ENCODE measurements at places on chromosomes 4 and X. TPM values are rescaled to one million over a fixed set of nuclear protein-coding genes. Genes with fewer than 3 reads are reported as not detected.

KLKB1 gene
- 1.6 TPM for total RNA-seq

PNMA5 gene
- total RNA-seq, result not detected

TMSB15A gene
- not detected for total RNA-seq

DNA sequence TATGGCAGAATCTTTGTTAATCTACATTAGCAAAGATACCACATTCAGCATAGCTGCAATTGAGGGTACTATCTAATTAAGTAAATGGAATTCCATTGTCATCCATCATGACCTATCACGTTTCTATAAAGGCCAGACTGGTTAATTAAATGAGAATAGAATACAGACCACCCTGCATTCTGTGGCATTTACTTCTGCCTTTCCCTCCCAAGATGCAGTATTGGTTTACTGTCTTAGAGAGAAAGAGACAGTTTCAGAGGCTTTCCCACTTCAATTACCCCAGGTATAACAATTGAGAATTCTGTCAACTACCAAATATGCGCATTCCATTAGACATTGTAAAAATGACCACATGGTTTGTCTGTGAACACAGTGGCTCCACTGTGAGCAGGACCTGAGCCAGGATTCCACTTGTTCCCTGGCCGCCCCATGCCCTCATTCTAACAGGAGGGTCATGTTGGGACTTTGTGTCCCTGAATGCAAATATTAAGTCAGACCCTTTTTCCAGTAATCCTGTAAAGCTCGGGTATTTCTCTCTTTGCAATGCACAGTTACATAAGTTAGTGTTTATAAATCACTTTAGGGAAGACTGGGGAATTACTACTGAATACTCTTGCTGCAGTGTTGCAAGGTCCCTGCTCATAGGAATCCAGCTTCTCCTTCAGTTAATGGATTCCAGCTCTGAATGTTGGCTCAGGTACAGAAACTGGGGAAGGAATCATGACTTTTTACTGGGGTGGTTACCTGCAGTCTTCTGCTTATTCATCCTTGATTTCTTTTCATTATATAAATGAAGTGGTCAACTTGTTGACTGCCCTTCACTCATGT lies 261.0 kb downstream of the PDGFC start:
- DNase-seq, result no peak

DNA sequence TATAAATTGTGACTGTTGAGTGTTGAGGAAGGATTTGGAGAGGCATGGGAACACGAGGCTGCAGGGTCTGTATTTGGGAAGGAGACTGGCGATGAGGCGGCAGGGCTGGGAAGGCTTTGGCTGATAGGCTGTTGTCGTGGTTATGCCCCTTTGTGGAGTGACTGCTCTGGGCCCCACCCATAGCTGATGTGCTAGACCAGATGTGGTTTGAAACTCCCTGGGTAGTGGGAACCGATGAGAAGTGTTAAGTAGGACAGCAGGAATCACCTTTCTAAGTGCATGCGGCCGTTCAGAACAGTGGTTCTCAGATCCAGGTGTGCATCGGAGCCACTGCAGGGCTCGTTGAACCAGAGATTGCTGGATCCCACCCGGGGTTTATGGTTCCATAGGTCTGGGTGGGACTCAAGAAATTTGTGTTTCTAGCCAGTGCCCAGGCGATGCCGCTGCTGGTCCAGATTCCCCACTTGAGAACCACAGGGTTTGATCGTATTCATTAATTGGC lies 42.3 kb downstream of the TBC1D14 start:
- no peak for DNase-seq

DNA sequence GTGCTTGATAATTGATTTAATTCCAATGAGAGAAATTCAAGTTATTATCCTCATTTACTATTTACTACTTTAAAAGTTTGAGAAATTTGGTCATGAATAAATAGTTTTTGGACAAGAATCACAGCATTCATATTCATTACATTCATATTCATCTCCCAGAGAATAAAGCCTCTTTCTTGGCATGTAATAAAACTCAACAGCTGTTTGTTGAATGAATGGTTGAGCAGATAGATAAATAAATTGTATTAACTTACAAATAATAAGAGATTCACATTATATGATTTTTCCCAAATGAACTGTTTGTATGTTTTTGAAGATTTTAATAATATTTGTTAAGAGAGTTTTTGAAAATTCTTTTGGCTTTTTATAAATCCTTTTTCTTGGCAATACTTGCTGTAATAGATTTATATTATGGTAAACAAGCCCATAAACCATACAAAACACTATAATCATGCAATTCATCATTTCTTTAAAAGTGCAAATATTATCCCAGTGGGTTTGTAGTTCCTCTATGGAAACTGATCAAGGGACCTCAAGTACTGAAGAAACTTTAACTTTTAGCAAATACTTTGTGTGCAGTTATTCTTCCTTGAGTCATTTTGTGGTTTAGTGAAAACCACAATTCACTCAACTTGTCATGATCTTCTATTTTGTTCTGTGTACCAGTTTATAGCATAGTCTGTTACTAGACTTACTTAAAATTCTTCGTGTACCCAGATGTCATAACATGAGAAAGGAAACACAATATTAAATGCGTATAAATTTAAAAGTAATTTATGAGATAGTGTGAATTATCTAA lies 371.8 kb downstream of the ADGRL3 start:
- DNase-seq, result no peak

DNA sequence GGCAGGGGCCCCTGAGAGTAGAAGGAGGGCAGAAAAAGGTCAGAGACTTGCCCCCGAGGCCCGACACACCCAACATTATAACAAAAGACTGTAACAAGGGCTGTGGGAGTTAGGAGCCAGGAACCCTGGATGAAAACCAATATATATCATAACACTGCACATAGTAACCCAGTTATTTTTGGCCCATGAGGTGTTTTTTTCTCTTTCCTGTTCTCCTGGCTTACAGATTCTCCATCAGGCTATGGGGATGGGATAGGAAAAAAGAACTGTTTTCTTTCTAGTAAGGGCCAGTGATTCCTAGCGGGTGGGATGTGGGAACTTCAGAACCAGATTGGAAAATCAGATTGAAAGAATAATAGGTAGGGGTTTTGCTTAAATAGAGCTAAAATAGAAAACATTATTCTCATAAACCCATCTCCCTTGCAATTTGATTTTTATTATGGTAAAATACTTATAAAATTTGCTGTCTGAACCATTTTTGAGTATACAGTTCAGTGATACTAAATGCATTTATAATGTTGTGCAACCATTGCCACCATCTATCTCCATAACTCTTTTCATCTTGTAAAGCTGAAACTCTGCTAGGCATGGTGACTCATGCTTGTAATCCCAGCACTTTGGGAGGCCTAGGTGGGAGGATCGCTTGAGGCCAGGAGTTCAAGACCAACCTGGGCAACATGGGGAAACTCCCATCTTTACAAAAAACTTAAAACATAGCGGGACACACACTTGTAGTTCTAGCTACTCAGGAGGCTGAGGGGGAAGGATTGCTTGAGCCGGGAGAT lies 33.5 kb downstream of the SNX25 start:
- DNase-seq, result no peak

DNA sequence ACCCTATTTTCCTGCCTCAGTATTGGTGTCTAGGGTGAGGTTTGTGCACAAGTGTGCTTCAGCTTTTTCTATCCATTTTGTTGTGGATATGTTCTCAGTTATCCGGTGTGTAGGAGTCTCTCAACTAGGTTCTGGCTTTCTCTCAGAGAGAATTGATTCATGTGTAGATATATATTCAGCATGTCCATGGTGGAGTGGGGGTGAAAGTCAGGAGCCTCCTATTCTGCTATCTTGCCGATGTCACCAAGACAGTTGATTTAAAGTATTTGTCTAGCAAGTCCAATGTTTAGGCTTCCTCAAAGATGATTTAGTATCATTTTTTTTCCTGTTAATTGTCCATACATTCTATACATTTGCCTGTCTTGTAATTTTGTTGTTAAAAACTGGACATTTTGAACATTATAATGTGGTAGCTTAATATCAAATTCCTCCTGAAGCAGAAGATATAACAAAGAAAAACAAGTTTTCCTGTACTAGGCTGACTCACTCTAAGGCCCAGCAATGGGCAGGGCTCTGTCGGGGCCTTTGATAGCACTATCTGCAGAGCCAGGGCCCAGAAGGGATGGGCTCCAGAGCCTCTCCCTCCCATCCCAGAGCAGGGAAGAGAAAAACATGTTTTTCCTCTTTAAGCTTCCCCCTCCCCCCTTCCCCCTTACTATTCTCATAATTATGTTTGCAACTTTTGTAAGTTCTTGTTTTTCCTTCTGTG lies 37.6 kb downstream of the GLUD2 start:
- DNase-seq, result no peak

DNA sequence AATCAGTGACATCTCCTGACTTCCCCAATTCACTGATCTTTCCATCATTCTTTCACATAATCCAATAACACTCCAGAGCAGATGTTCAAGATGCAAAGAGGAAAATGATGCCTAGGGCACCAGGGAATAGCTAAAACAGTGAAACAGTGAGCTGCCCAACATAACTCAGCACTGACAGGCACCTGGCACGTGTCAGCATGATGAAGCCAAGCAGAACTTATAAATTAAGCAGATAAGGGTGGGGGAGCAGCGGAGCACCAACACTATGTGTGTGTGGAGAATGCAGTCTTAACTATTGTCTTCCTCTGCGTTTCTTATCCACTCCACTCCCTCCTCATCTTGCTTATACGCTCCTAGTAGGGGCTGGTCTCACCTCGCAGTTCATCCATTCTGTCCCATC lies 89.4 kb downstream of the AMMECR1 start:
- no peak for DNase-seq

- DNase-seq, result no peak
These were observed 25.7 kb downstream of the RNF128 start for GRCh38 chrX:106752101-106752678.

DNA sequence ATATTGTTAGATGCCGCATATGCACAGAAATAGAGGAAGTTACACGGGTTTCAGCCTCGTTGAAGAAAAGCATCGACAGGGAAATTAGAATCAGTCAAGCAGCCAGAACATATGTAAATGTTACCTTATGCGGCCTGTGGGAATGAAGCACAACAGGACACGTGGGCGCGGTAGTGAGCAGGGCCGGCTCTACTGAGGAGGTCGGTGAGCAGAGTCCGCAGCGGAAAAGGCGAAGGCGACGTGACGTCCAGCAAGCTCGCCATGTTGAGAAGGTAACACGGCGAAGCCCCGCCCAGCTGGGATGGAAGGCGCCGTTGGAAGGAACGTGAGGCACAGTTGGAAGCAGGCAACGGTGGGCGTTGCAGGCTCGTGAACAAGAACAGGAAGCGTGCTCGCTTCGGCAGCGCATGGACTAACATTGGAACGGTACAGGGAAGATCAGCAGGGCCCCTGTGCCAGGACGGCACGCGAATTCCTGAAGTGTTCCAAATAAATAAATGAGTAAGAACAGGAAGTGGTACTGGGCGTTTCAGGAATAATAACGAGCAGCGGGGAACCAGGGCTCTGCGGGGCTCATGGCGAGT lies 54.6 kb downstream of the MTNR1A start:
- no peak for DNase-seq

- no peak for DNase-seq
These were observed 13.6 kb upstream of the FREM3 start for GRCh38 chr4:143713955-143714625.

DNA sequence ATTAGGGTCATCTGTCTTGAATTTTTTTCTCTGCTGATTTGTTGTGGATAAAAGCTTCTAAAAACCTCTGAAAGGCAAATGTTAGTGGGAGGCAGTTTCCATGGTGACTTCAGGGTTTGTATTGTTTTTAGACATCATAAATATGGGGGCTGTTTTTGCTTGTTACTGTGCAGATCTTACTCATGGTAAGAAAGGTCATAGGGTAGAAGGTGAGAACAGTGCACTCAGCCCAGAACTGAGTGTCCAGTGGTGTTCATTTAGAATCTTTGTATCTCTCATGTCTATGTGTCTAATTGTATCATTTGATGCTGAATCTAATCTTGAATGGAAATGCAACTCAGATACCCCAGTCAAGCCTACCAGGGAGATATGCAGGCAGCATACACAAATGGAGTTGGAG lies 609.8 kb downstream of the ZNF674 start:
- DNase-seq, result no peak

DNA sequence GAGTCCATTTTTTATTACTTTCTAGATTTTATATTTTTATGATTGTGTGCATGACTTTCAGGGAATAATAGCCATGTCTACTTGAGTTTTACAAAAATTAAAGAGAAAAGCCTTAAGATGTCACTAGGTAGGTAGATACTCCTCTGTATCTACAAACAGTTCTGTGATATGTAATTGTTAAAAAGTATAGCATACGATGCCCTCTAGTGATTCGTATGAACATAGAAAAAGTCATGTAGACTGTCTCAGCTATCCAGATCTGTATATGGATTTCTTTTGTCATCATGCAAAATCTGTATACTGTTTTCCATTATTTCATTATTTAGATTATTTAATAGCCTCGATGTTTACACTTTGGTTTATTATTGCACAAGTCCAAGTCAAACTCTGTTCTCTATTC lies 856.6 kb downstream of the CENPC start:
- no peak for DNase-seq
